ENCODE measurements at places on chromosomes 12 and 14.

DNA sequence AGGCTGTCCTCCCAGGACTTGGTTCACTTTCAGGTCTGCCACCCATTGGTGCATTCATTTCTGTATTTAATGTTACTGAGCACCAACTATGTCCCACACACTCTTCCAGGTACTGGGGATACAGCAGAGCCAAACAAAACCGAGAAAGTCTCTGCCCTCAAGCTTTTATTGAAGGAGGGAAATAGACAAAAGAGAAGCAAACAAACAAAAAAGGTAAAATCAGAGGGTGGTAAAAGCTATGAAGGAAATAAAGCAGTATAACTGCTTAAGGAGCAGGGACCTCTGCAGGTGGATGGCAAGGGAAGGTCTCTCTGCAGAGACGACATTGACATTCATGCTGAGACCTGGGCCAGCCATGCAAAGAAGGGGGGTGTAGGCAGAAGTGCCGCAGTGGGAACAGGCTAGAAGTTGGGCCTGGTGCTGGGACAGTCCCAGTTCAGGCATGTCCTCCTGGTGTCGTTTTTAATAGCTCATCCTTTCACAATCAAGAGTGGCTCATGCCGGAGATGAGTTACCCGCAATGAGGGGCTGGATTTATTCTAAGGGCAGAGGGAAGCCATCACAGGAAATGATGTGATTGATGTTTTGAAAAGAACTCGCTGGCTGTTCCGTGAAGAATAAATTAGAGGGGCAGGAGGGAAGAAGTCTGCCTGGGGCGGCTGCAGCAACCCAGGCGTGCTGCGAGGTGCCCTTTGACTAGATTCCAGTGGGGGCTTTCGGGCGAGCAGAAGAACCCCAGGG, 72.8 kb downstream of the IRF2BPL start:
- DNase-seq = no peak

GRCh38 chr12:30979371-30980259, 53.1 kb downstream of the TSPAN11 start:
- no peak for DNase-seq

DNA sequence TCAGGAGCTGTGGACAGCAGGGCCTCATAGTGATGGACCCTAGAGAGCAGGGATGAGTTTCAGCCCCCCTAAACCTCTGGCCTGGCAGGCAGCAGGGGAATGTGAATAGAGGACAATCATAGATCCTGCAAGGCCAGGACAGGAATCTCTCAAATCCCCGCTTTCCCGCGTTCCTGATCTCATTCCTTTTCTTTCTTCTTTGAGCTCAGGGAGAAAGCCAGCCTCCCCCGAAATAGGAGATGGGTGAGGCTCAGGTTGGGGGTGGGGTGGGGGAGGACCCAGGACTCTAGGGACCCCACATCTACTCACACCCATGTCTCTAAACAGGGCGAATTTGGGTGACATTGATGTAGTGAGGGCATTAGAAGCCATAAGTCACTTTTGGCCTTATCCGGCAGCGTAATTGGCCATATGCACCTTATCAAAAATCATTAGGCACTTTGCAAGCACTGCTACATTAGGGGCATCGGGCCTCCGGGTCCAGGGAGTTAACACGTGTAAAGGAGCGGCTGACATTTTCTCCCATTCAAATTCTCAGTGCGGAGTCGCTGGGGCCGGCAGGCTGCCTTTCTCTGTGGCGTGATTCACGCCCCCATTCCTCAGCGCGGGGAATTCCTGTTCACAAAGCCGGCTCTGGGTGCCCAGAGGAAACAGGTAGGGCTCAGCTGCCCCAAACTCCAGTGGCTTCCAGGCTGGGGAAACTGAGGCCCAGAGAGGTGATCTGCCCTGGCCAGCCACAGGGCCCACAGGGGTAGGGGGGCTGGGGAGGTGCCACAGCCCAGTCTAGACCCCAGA, 1.5 kb downstream of the LHX5 start:
- no peak for DNase-seq

DNA sequence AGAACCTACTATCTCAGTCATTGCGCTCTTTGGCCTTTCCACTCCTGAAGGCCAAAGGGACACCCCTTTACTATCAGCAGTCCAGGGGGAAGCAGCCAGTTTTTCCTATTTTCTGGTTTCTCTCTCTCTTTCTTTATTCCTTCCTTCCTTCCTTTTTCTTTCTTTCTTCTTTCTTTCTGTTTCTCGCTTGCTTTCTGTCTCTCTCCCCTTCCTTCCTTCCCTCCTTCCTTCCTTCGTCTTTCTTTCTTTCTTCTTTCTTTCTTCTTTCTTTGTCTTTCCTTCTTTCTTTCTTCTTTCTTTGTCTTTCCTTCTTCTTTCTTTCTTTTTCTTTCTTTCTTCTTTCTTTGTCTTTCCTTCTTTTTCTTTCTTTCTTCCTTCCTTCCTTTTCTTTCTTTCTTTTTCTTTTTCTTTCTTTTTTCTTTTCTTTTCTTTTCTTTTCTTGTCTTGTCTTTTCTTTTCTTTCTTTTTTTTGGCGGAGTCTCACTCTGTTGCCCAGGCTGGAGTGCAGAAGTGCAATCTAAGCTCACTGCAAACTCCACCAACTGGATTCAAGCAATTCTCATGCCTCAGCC, 64.9 kb upstream of the OTX2 start:
- DNase-seq = no peak

DNA sequence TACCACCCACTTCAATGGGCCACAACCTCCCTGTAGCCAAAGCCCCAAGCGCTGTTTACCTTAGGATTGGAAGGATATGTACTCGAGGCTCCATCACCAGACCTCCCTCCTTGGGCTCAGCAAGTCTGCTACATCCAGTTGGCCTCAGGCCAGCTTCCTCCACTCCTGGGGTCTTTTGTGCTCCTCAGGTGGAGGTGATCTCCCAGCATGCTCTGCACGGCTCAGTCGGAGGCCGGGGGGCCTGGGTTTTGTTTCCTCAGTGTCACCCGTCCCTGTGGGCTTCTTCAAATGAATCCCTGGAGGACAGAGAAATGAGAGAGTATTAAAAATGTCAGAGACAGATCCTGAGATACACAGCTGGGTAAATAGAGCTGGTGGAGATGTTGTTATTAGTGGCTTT, 723.1 kb upstream of the TBX3 start:
- no peak for DNase-seq

- DNase-seq = no peak
Measured at GRCh38 chr14:104583424-104584306, 4.1 kb downstream of the C14orf180 start.

GRCh38 chr14:50122291-50122690, 5.9 kb upstream of the VCPKMT start:
- DNase-seq = no peak

DNA sequence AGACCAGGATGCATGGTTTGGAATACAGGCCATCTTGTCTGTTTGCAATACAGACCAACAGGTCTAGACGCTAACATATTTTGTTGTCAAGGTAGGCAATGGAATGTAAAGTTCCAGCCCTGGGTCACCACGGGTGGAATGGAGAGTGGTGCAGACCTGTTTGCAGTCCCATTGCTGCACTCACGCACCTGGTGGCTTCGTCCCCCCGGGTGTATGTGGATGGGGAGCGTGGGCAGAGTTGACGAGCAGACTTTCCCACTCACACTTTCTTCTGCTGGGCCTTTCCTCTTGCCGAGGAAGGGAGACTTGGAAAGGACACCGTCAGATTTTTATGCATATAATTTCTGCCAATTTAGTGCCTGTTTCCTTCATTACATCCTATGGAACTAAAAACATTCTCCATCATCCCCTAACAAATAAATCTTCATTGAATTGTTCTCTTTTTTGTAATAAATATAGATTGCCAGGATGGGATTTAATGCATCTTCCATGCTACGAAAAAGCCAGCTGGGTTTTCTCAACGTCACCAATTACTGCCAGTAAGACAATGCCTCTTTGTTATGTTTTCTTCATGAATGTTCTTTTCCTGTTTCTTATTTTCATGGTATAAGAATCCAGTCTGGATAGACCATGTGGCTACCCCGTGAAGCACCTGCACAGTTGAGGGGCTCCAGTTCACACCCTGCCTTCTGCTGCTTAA, 15.2 kb downstream of the DCAF4 start:
- no peak for DNase-seq

- DNase-seq = no peak
Measured at GRCh38 chr12:24881724-24882371, 67.1 kb downstream of the BCAT1 start.

GRCh38 chr14:103738166-103738565, 22.6 kb downstream of the ZFYVE21 start:
- DNase-seq = no peak
